ENCODE measurements at places on chromosomes 5 and 9. TPM values are rescaled to one million over a fixed set of nuclear protein-coding genes. Genes with fewer than 3 reads are reported as not detected.

GRCh38 chr5:112390327-112390726, 28.8 kb downstream of the EPB41L4A start:
- H3K27ac ChIP-seq = no peak overlapping the region
- no peaks in the 10 kb centered on the region for H3K4me1 ChIP-seq
- no peak for DNase-seq
- no peaks in the 10 kb centered on the region for H3K27me3 ChIP-seq
- H3K36me3 ChIP-seq = no peaks in the 10 kb centered on the region

- no peaks in the 10 kb centered on the region for H3K4me1 ChIP-seq
- no peaks in the 10 kb centered on the region for H3K27me3 ChIP-seq
- H3K4me3 ChIP-seq = no peak overlapping the region
- no peaks in the 10 kb centered on the region for H3K36me3 ChIP-seq
These were observed 246.4 kb downstream of the SLIT3 start for GRCh38 chr5:169054506-169054905.

- no peaks in the 10 kb centered on the region for H3K27me3 ChIP-seq
- H3K4me3 ChIP-seq = peak overlapping the region; percentile 72
- H3K36me3 ChIP-seq = no peaks in the 10 kb centered on the region
These were observed 1.1 kb upstream of the SPRY4 start for GRCh38 chr5:142325725-142326479.

IL9 gene
- total RNA-seq = not detected

GFI1B gene
- total RNA-seq = 2.7 TPM

TMEM252 gene
- total RNA-seq = not detected

All from Peyer's patch (tissue), 4 donors.